ENCODE measurements at places on chromosomes 1 and 21.

DNA sequence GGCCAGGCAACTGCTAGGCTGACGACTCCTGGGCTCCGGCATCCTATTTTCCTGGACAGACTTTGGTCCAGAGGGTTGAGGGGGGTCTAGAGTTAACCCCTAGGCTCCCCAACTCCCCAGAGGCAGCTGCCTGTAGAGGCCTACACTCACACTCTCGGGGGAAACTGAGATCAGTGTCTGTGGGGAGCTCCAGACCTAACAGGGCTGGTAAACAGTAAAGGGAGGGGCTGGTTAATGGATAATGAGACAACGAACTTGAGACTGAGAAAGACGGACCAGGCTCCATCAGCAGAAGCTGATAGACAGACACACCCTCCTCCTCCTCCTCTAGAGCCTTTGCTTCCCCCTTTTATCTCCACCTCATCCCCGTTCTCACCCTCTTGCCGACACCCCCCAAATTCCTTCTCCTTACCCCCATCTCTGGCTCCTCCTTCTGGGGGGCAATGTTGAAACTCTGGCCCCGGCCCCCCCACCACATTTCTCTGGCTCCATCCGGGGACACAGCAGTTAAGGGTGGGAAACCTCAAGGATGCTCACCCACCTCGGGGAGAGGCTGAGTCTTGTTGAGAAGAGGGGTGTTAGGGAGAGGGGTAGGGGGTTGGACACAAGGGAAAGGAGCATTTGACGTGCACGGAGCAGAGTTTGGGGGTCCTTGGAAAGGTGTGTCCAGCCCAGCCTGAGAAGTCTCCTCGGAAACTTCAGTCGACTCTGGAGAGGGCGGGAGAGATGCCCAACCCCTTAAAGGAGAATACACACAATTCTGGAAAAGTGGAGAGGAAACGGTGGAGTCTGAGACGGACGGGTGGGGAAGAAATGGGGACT, at the start of gene MTMR11:
TSS of gene MTMR11 (minus strand) at position 710 of the 822 bp plus-strand sequence. CDS start at position 478, 232 bp downstream.
- no peak for DNase-seq

GRCh38 chr1:223730479-223731132, 18.3 kb downstream of the CAPN2 start:
- no peak for DNase-seq

DNA sequence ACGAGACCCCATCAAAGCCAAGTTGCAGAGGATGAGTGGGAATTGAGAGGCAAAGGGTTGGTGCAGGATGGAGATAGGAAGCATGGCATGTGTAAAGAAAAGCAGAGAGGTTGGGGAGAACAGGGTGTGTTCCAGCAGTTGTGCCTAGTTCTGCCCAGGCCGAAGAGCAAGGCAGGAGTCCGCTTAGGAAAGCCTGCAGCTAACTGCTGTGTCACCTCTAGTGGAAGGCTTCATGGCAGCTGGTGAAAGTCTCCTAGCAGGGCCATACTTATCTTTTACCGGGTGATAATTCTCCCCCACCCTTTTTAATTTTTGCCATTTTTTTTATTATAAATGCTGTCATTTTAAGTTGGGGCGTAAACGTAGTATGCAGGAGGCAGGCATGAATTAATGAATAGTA, 93.6 kb downstream of the NFIA start:
- DNase-seq, result no peak

GRCh38 chr1:94130851-94131595, 10.1 kb upstream of the ABCA4 start:
- no peak for DNase-seq

DNA sequence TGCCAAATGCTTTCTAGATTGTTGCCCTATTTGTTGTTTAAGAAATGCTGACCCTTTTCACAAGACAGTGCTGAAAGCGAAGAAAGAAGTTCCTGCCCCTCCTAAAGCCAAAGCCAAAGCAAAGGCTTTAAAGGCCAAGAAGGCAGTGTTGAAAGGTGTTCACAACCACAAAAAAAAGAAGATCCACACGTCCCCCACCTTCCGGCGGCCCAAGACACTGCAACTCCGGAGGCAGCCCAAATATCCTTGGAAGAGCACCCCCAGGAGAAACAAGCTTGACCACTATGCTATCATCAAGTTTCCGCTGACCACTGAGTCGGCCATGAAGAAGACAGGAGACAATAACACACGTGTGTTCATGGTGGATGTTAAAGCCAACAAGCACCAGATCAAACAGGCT, 55.7 kb downstream of the PSMG1 start:
- no peak for DNase-seq

DNA sequence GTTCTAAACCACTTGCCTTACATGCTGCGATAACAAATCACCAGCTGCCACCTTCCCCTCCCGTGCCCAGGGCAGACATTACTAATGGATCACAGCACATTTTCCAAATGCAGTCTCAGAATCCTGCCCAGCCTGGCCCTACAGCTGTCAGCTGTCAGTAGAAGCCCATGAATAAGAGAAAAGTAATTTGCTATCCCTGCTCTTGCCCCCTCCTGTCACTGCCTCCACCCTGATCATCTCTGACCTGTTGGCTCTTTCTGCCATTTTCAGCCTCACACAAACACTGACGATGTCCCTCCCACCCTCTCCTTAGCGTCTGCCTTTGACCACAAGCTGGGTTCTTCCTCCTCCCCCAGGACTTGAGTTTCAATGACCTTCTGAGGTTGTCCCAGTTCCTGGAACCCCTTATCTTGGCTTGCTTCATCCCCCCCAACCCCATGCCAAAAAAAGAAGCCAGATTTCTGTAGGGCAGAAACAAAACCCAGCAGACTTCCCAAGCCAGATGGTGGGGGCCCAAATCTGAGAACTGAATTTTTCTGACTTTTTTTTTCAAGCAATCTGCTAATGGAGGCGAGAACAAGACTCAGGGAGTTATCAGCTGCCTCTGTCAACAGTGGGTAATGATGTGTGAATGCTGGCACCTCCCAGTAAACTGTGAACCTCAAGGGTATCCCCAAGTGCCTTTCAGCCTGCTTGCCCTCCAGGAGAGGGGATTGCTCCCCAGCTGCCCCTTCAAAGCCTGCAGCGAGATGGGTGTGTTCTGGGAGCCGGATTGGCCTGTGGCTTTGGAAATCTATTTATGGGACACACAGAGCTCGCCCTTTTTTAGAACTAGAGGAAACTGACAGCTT, 216.5 kb upstream of the VAMP3 start:
- DNase-seq, result no peak

GRCh38 chr1:155499953-155500639, 62.5 kb downstream of the ASH1L start:
- no peak for DNase-seq

GRCh38 chr1:33623811-33624210, 151.4 kb downstream of the ZSCAN20 start:
- no peak for DNase-seq

- DNase-seq, result no peak
Observed at GRCh38 chr1:246265481-246265880, 241.6 kb downstream of the SMYD3 start.

DNA sequence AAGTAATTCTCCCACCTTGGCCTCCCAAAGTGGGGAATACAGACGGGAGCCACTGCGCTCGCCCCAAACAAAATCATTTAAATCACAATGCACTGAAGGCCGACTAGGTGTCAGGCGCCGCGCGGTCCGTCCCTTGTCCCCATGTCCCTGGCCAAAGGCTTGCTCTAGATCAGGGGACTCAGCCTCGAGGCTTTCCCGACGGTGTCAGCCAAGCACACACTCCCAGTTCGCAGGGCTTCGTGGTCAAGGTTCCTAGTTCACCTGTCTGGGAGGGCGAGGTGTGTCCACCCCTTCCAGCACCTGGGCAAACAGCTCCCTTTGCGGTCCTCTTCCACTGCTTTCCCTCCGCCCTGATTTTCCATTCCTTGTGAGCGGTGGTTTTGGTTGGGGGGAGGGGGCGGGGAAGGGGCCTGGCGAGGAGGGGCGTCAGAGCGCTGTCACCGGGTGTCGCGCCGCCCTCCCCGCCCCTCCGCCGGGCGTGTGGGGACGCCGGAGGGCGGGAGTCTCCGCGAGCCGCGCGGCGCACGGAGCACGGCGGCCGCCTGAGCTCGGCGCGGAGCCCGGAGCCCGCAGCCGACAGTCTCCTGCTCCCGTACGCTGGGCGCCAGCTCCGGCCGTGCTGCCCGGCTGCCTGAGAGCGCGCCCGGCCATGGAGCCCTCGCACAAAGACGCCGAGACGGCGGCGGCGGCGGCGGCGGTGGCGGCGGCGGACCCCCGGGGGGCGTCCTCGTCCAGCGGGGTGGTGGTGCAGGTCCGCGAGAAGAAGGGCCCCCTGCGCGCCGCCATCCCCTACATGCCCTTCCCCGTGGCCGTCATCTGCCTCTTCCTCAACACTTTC, at the start of gene STUM:
TSS of gene STUM (plus strand) at position 509 of the 838 bp plus-strand sequence. CDS start at position 650, 141 bp downstream.
- no peak for DNase-seq

DNA sequence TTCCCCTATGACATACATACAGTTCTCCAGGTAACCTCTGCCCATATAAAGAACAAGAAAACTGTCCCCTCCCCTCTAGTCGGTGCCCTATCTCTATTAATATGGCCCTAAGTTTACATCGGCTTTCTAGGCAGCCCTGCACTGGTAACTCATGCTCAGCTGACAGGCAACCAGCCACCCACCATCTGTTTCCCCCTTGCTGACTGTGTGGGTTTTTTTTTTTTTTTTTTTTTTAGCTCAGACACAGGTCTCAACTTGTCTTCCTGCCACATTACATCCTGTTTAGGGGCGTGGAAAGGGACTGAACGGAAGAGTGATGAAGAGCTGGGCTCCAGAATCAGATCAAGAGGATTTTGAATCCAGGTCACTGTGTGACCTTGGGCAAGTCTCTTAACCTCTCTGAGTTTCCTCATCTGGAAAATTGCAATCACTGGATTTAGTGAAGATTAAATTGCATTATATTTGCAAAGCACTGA, 14.0 kb downstream of the LAPTM5 start:
- DNase-seq, result no peak

DNA sequence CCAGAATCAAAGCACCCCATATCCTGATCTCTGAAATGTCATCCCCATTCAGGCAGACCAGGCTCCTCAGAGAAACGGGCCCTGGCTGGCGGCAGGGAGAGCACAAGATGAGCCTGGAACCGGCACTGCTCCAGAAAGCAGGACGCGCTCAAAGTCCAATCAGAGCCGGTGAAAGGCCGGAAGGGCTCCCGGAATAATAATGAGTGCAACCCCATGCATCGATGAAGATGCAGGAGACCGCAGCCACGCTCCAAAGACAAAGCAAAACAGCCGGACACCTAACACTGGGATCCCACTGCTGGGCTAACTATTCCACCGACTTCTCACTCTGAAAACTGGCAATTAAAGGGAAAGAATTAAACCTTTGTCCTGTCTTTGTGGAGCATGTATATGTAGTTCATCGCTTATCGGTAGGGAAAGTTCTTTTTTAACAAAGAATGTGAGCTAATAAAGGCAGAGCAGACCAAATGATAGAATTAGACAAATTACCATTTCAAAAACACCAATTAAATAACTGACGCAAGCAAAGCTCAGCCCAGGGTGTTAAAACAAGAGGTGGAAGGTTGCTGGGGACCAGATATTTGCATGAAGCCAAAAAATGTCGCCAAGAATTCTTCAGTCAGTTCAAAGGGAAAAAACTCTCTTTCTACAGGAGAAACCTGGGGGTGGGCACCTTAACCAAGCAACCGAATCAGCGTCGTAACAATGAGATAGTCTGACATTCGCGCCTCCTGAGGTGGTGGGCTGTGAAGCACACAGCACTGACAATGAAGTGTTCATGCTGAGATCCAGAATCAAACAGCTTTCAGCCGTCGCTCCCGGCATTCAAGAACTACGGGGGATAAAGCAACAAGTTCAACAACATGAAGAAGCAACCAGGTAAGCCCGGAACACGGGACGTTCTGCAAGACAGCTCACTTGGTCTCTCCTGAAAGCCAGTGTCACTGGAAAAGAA, 95.2 kb downstream of the NPHP4 start:
- DNase-seq, result no peak

DNA sequence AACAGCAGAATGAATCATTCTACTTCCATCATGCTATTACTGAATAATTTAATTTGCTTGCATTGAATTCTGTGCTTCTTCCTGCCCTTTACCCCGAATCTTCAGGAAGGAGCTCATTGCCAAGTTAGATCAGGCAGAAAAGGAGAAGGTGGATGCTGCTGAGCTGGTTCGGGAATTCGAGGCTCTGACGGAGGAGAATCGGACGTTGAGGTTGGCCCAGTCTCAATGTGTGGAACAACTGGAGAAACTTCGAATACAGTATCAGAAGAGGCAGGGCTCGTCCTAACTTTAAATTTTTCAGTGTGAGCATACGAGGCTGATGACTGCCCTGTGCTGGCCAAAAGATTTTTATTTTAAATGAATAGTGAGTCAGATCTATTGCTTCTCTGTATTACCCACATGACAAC, 44.2 kb downstream of the MAP3K7CL start:
- no peak for DNase-seq

DNA sequence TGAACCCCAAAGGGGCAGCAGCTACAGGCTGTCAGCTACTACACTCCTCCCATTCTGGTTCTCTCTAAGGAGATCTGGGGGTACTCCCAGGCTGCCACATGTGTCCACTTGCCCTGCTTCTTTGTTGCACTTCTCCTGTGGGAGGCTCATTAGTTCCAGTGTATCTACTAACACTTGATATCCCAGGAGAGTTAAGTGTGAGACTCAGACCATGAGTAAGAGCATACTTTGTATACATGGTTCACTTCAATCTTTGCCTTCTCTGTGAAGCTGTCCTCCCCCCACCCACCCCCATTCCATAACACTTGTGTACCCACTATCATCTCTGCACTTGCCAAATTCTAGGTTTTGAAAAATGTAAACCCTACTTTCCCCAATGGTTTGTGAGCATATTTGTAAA, 34.9 kb upstream of the GADD45A start:
- no peak for DNase-seq

- no peak for DNase-seq
Observed at GRCh38 chr1:227749916-227750710, 14.9 kb downstream of the SNAP47 start.
